Endothelial cell (in vitro differentiated cells): ENCODE measurements at places on chromosomes 7 and 10. TPM values are rescaled to one million over a fixed set of nuclear protein-coding genes. Genes with fewer than 3 reads are reported as not detected.

DNA sequence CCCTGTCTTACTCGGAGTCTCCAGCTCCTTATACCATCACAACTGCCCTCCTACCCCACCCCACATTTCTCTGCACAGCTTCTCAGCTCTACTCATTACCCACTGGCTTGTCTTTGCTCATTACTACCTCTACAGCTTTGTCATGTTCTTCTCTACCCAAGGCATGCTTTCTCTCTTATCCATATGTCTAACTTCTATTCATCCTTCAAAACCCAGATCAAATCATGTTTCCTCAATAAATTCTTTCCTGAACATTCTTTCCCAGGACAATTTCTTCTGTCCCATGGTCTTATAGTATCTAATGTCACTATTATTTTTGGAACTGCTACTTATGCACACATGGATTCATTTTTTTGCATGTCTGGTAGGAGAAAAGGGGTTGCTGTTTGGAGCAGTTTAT, 231.4 kb downstream of the PTEN start:
- no peak overlapping the region for H3K4me3 ChIP-seq
- H3K27me3 ChIP-seq: no peaks in the 10 kb centered on the region

The ALDH18A1 gene
- total RNA-seq: 52.0 TPM

The DUSP5 gene
- 46.0 TPM for total RNA-seq

DNA sequence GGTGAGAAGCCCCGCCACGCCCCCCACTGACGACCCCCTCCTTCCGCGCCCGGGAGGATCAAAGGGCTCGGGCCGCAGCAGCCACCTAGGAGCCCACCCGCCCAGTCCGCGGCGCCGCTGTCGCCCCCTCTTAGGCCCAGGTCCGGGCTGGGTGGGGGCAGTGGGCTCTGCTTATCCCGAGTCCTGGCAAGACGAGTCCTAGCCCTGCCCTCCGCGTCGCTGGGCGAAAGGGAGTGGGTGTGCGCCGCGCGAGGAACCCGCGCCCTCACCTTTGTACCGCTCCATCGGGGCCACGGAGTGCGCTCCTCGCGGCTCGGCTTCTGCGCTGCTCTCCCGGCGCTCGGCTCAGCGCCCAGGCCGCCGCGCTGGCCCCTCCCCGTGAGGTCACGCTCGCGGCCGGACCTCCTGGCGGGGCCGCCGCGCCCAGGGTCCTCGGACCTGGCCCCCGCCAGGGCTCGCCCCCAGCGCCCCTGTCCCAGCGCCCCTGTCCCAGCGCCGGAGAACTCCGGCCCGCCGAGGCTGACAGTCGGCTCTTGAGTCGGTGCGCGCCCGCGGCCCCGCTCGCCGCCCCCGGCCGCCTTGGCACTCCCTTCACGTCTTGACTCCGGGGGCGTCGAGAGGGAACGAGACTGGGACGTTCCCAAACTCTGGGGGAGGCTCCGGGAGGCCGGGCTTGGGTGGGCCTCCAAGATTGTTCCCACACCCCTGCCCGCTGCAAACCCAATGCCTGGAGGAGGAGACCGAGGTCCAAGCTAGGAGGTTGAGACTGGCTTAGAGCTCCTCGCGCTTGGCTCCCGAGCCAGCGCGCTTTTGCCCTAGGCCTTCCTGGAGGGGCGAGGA, at the start of gene AFAP1L2:
Gene AFAP1L2 (minus strand): TSS at position 332 of the 840 bp plus-strand sequence. CDS start 47 bp downstream, at position 285.
- peak within 1 kb of the TSS; percentile 83 for H3K4me3 ChIP-seq
- peaks cover 15% of the 10 kb centered on the region for H3K27me3 ChIP-seq
- peaks cover 3% of the 10 kb centered on the region for H3K36me3 ChIP-seq
- H3K27ac ChIP-seq: no peak within 1 kb of the TSS
- peaks cover 27% of the 10 kb centered on the region for H3K4me1 ChIP-seq

- H3K4me1 ChIP-seq: no peaks in the 10 kb centered on the region
- DNase-seq: no peak
- H3K36me3 ChIP-seq: peaks cover 20% of the 10 kb centered on the region
These were observed 54.7 kb upstream of the CCAR1 start for GRCh38 chr10:68666280-68666760.

The KLF14 gene
- not detected for total RNA-seq

The TSPAN33 gene
- total RNA-seq: 1.8 TPM

DNA sequence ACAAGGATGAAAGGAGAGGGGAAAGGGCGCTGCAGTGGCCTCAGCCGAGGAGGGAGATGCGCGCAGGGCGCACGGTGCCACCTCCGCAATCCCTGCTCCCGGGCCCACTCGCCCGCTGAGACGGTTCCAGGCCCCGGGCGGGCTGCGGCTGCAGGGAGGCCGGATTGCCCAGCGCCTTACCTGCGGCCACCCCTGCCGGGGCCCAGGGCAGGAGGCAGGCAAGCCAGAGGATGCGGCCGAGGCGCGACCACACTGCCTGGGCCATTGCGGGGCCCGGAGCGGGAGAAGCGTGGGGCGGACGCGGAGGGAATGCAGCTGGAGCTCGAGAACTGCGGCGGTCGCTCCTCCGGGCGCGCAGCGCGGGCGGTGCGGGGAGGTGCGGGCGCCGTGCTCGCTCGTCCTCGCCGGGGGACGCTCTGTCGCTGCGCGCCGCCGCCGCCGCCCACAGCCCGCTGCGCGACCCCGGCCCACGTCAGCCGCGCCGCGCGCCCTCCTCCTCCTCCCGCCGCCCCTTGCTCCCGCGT, at the start of gene TMEM130:
Gene TMEM130 (minus strand): TSS at position 418 of the 524 bp plus-strand sequence. CDS start 153 bp downstream, at position 265.
- no peaks in the 10 kb centered on the region for H3K4me1 ChIP-seq
- H3K4me3 ChIP-seq: peak within 1 kb of the TSS; percentile 81
- no peak within 1 kb of the TSS for H3K27ac ChIP-seq
- no peaks in the 10 kb centered on the region for H3K36me3 ChIP-seq

The OLAH gene
- 0.54 TPM for total RNA-seq

DNA sequence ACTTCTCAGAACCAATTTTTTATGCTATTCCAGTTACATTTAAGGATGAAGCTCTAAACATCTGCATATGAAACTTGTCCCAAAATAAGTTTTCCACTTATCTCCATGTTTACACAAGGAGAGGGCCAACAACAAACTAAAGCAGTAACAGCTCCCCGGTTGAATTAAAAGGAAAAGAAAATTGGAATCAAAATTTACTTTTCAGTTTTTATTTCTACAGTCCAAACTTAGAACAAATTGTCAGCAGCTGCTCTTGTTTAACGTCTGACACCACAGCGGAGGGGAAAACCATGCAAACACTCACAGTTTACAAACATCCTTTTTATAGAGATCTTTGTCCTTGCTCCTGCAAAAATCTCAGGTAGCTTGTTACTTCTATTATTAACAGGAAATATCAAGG, 101.3 kb downstream of the COL28A1 start:
- H3K4me1 ChIP-seq: peaks cover 3% of the 10 kb centered on the region
- H3K36me3 ChIP-seq: no peaks in the 10 kb centered on the region
- no peak for DNase-seq

DNA sequence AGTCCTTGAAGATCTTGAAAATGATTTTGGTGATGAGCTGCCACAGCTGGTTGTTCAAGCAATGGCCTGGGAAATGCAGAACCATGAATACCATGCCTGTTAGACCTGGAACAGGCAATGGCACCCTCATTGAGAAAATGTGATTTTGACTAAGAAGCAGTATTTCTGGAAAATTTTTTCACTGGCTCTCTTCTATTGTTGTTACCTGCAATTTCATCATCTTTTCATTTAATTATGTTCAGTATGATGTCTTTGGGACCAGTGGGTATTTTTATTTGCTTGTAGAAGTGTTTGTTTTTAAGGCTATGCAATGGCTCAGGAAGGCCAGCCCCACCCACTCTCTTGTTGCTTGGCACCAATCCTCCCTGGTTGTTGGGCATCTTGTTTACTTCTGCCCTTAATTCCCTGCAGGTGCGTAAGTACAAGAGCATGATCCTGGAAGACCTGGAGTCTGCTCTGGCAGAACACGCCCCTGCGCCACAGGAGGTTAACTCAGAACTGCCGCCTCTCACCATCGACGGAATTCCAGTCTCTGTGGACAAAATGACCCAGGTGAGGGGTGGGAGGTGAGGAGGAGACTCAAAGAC, 78.6 kb downstream of the NRF1 start:
- no peak overlapping the region for H3K4me3 ChIP-seq
- H3K4me1 ChIP-seq: peaks cover 2% of the 10 kb centered on the region
- H3K27ac ChIP-seq: no peak overlapping the region
- peaks cover 2% of the 10 kb centered on the region for H3K27me3 ChIP-seq

- peak overlapping the region; percentile 13 for H3K27ac ChIP-seq
- H3K36me3 ChIP-seq: peaks cover 68% of the 10 kb centered on the region
These were observed 71.9 kb downstream of the MKI67 start for GRCh38 chr10:128054163-128054970.
